Eye (tissue), 1 donor: ENCODE measurements at places on chromosomes 2 and 18.

DNA sequence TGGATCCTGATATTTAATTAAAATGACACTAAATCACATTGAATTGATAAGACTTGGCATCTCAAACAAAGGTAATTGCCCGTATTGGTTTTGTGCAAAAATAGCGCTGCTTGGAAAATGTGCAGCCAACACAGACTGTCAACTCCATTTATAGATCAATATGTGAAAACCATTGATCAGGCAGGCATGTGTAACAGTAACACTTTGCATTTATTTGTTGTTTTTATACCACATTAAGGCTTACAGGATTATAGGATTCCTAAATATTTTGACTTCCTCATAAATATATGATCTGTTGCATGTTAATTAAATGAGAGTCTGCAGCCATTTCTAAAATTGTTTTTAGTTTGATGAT is 30.2 kb downstream of the ARHGAP15 start:
- DNase-seq, result peak; percentile 57

DNA sequence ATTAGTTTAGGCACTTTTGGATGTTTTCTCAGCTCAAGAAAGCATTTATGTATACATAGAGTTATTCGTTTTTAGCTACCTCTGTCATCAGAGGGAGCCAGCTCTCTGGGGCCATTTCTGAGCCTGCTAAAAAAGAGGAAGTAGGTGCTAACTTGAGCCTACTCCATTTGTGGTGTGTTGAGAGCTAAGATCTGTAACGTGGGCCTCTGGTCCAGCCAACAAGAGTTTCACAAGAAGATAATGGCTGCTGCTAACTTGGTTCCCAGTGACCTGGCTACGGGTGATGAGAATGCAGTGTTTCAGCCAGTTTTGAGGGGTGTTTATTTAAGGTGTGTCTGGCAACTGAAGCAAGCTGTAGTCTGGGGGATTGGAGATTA is 182.5 kb downstream of the PRKCE start:
- no peak for DNase-seq

DNA sequence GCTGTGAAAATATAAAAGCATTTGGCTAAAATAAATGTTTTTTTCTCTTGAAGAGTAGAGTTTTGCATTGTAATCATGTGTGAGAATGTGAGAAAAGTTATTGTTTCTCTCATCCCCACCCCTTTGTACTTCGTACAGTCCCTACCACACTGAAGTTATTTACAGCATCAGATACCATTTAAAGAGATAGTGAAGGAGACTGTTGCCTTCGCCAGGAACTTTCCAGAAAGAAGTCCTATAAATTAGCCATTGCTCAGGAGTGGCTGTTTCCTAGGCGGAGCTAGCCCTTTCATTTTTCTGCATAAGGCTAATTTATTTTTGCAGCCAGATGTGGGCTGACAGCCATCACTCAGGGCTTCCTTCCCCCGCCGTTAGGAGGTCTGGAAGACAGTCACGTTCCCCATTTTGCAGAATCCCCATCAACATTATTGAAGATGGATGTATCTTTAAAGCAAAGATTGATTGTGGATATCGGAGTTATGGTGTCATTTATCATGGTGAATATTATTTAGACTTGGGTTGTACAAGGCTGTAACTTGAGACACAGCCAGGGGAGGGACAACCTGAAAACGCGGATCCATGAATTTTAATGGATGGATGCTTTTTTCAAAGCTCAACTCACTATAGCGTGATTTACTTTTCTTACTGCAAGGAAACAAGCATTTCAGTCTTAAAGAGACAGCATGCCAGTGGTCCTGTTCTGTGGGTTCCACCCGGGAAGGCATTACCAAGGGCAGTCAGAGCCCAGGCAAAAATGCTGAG is 17.1 kb downstream of the TSHZ1 start:
- no peak for DNase-seq

DNA sequence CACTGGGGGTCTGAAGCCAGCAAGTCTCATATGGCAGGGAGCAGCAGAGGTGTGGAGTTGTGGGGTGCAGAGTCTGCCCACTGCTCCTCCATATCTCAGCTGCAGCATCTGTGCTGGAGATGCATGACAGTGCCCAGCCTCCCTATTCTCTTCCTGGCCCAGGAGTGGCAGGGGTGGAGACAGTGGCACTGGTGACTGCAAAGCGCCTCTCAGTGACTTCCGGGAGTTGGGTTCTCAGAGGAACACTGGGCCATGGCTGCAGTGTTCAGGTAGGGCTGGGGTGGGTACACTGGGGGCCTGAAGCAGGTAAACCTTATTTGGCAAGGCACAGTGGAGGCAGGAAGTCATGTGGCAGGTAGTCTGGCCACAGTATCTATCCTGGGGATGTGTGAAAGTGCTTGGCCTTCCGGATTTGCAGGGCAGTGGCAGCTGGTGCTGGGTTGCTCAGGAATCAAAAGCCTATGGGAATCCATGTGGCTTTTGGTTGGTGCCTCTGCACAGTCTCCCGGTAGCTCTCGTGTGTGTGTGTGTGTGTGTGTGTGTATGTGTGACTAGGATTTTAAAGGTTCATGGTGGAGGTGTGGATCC is 60.3 kb upstream of the THUMPD2 start:
- DNase-seq, result no peak

DNA sequence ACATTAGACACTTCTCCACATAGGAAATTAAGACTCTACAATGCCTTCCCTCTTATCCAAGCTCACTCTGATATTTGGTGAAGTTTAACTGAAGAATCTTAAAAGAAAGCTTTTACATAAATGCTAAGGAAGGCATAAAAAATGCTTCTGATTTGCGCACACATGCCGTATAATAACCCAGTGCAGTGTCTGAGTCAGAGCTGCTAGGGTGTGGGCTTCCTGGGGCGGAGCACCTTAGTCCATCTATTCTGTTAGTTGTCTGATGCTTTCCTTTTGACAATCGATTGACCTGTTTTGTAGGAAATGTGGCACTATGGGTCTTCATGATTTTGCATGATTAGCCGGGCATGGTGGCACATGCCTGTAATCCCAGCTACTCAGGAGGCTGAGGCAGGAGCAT is 231.5 kb downstream of the AFF3 start:
- no peak for DNase-seq

GRCh38 chr18:6355789-6356589 is 58.7 kb downstream of the L3MBTL4 start:
- no peak for DNase-seq

DNA sequence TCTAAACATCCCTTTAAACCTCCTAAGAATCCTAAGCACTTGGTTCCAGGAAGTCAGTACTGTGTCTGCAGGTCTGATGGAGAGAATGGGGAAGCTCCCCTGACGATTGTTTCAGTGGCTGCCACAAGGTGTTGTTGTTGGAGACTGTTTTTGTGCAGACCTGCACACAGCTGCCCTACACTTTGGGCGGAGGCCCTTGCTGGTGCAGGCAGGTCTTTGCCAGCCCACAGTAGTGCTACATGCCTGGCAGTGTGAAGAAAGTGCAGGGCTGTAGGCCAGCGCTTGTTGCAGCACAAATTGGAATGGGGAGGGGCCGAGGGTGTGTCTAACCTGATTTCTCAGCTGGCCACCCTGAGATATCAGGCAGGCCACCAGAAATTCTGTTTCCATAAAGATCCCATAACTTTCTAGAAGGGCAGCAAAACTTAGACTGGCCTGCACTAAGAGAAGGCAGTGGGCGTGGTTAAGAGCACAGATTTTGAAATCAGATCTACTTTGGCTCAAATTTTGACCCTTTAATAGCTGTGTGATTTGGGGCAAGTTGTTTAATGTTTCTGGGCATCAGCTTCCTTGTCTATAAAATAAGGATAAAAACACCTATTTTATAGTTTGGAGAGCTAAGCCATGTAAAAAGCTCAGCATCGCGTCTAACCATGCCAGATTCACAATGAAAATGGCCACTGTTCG is 83.7 kb upstream of the SLC1A4 start:
- no peak for DNase-seq

- no peak for DNase-seq
Measured at GRCh38 chr2:191217580-191217979, 27.6 kb upstream of the MYO1B start.

DNA sequence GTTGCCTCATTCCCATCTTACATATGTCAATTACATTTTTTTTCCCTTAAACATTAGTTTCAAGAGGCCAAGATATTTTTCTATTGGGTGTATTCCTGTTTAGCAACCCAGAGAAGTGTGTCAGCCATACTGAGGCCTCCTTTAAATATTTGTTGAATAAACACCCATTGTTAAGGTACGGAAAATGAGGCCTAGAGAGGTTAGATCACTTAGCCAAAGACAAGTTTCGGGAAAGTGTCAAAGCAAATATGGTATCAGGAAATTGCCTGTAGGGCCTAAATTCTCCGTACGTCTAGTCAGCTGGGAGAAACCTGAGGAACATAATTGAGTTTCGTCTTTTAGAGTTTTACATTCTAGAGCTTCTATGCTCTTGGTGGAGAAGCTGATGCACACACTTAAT is 1138.3 kb downstream of the DPP10 start:
- no peak for DNase-seq

DNA sequence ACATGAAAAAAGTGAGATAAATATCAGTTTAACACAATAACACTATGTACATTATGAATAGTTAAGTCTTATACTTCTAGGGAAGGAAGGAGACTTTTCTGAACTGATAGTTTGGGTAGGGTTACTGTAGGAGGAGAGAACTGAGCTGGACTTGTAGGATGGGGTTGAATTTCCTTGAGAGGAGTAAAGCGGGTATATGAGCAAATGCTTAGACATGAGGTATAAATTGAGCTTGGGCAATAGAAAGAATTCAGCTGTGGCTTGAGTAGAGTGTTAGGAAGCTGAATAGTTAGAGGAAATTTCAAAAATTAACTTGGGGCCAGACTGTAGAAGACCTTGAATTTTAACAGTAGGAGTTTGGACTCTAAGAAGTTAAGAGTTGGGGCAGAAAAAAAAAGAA is 45.1 kb downstream of the LCLAT1 start:
- no peak for DNase-seq

DNA sequence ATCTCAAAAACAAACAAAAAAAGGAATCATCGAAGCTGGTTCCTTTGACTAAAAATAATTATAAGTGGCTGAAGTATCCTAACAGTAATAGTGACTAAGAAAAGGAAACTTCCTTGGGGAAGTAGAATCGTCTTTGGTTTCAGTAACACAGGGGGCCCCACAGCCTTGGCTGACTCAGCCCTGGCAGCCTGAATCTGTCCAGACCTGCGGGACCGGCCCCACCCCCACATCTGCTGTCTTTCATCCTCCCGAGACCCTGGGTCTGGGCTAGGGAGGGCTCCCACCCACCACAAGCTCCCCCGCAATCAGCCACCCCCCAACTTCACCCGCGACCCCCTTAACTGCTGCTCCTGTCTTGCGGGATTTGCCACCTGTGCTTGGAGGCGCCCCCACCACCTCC is 1452.6 kb upstream of the ACVR2A start:
- no peak for DNase-seq

DNA sequence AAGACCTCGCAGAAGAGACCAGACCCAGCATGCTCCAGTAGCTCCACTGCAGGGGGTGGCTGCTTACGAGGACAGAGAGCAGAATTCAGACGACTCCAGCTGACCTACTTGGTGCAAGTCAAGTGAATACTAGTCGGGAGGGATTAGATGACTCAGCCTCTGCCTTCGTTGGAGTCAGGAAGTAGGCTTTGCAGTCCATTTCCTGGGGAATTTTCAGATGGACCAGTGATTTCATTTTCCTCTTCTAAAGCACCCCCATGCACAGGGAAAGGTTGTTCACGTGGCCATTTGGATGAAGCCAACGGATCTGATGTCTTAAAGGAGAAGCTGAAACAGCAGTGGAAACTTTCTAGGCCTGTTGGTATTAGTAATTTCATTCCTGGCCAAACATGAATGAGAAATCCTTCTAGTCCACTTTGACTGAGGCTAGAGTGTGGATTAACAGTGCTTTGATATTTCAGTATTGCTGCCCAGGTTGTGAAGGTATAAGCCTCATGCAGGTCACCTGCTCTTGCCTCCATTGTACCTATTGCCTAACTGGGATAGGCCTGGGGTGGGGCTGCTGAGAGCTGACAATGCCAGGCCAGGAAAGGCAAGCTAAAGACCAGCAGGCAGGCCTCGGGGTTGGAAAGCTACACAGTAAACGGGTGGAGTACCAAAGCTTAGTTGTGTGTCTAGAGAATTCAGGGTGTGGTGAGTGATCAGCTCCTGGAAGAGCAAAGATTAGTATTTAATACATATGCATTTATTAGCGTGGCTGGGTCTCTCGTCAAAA is 117.6 kb upstream of the FOSL2 start:
- no peak for DNase-seq

GRCh38 chr2:120741571-120742561 is 6.2 kb downstream of the GLI2 start:
- peak; percentile 82 for DNase-seq

GRCh38 chr2:241224018-241224850 is 35.8 kb downstream of the ANO7 start:
- peak; percentile 79 for DNase-seq

DNA sequence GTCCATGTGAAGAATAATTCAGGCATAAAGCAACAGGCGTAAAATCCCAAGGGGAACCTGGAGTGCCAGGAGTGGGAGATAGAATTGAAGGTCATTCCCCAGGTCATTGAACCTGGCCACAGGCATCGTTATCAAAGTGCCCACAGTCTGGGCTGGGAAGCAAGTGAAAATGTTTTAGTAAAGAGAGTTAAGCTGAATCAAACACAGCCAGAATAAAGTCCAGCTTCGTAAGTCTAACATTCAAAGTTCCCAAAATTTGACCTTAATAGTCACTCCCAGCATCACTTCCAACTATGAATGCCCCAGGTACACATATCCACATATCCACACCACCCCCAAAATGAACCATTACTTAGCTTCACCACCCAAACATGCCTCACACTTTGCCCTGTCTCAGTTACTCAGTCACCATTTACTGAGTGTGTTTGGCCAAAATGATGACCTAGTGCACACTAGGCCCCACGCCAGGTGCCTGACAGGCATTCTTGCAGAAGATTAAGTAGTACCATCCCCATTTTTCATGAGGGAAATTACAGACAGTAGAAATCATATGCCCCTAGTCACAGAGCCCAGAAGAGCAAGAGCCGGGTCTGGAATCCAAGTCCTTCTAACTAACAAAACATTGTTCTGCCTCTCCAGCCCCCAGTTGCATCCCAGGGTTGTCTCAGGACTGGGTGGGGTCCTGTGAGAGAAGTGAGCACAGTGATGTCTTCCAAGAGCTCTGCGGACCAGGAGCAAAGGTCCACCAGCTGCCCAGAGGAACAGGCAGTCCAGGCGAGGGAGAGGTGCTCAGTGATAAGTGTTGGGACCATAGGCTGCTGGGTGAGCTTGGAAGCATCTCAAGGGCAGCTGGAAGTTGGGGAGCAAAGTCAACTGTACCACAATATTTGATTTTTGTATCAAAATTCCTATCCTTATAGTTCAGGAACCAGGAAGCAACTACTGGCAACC is 65.2 kb upstream of the MYCN start:
- no peak for DNase-seq

GRCh38 chr2:158319269-158319668 is 137.3 kb downstream of the CCDC148 start:
- no peak for DNase-seq

DNA sequence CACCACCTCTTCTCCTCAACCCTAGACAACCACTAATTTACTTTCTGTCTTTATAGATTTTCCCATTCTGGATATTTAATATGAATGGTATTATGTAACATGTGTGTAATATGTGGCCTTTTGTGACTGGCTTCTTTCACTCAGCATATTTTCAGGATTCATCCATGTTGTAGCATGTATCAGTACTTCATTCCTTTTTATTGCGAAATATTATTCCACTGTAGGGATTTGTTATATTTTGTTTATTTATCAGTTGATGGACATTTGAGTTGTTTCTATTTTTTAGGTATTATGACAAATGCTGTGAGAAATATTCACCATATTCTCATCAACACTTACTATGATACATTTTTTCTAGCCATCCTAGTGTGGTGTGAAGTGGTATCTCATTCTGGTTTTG is 138.8 kb upstream of the DLGAP1 start:
- no peak for DNase-seq
